ENCODE measurements at places on chromosomes 1 and 21.

GRCh38 chr1:66396212-66396890 lies 137.6 kb upstream of the SGIP1 start:
- DNase-seq, result no peak

- no peak for DNase-seq
These were observed 8.4 kb downstream of the CEPT1 start for GRCh38 chr1:111148376-111148881.

- no peak for DNase-seq
These were observed 149.2 kb downstream of the PPIAL4G start for GRCh38 chr1:148333875-148334338.

DNA sequence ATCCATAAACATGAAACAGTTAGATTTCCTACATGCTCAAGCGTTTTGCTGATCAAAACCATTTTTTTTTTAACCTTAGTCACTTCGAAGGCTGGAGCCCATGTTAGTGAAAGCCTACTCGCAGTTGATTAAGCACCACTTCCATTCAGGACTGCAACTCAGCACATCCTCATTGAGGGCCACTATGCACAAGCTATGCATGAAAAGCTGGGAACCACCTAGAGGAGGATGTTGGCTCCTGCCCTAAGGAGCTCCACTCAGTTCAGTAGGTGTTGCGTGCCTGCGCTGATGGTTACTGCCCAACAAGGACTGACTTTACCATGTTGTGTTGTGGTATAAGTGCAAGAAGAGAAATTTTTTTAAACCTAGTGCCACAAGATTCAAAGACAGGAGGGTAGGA lies 181.4 kb upstream of the L1TD1 start:
- no peak for DNase-seq

DNA sequence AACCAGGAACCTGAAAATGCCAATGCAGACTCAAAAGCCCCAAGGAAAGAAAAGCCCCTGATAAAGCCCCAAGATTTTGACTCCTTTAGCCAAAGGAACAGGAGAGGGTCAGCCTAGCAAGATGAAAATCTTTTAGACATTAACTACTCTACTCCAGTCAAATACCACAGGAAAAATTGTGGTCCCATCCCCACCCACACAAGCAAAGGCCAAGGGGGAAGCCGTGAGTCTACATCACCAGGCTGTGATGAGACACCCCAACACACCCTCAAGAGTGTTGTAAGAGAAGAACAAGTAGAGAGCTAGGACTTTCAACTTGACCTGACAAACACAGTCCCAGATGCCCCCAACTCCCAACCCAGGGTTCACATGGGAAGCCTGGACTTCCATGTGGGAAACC lies 192.8 kb upstream of the NR5A2 start:
- DNase-seq, result no peak

Data from NCI-H187 treated with DMSO at 0.1 percent for 48 hours (cell line).